ENCODE measurements at places on chromosomes 1 and 21. TPM values are rescaled to one million over a fixed set of nuclear protein-coding genes. Genes with fewer than 3 reads are reported as not detected.

The TTC22 gene
- total RNA-seq = not detected

The EPHX1 gene
- total RNA-seq = 192 TPM

The ZYG11A gene
- total RNA-seq = 4.2 TPM

The OR2T11 gene
- not detected for total RNA-seq

The NBPF4 gene
- not detected for total RNA-seq

The ADIPOR1 gene
- total RNA-seq = 85.5 TPM

The ANKRD35 gene
- not detected for total RNA-seq

The MAP10 gene
- 2.3 TPM for total RNA-seq

Measured in Caki2 (cell line).